ENCODE measurements at places on chromosomes 12 and 14.
A peak's percentile ranks its signal among the peaks of the same experiment; 100 is the strongest.

- no peak for DNase-seq
These were observed 15.7 kb downstream of the CAPRIN2 start for GRCh38 chr12:30739020-30739419.

DNA sequence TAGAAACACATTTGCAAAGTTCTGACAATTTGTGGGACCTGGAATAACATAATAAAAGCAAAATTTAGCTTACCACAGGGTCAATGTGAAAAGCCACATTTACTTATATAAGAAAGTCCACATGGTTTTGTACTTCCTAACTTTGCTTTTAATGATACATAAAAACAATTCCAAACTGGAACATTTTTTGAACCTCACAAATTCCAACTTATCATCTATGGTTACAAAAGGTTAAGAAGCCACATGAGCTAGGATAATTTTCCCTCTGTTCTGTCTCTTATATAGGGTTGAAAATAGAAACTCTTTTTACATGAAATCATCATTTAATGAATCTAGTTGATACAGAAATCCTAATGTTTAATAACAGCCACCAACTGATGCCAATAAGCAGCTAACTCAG is 8.9 kb upstream of the RERG start:
- no peak for DNase-seq

DNA sequence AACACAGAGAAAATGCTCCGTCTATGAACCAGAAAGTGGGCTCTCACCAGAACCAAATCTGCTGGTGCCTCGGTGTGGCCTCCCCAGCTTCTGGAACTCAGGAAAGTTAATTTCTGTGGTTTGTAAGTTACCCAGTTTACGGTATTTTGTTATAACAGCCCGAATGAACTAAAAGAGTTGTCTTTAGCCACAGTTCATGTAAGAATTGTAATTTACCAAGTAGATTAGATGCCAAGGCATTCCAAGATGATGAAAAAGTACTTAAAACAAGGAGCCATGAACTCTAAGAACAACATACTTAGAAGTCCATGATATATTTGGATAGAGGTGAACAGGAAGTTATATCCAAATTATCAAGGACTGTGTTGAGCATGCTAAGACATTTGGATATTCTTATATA is 259.9 kb upstream of the GARIN6 start:
- DNase-seq, result no peak

DNA sequence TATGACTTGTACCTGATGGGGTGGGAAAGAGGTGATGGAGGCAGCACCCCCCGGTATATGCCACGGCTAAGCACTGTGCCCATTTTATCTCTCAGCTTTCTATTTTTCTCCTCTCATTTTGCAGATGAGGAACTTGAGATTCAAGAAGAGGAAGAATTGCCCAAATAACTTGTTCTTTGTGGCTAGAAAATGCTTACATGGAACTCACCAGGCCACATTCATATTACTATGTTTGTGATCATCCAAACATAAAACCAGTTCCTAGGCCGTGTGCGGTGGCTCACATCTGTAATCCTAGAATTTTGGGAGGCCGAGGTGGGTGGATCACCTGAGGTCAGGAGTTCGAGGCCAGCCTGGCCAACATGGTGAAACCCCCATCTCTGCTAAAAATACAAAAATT is 14.5 kb upstream of the PSMD9 start:
- no peak for DNase-seq

- DNase-seq, result no peak
These were observed 17.2 kb upstream of the BDKRB1 start for GRCh38 chr14:96238676-96239265.

DNA sequence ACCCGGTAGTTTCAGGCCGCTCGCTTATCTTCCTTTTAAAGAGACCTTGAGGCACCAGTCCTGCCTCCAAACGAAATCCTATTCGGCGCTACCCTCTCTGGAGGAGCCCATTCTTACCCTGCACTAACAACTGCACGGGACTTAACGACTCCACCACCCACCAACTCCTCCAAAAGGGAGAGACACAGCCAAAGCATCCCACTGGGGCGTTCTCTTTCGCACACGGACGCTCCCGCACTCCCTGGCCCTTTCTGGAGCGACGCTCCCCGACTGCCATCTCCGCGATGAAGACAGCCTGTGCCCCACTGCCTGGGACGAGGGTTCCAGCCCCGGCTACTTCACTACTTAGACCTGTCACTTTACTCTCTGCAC is 650 bp downstream of the GALC start:
- no peak for DNase-seq

GRCh38 chr12:68113644-68114043 is 45.9 kb downstream of the IFNG start:
- peak; percentile 31 for DNase-seq

GRCh38 chr12:81956468-81956860 is 197.3 kb upstream of the PPFIA2 start:
- no peak for DNase-seq

DNA sequence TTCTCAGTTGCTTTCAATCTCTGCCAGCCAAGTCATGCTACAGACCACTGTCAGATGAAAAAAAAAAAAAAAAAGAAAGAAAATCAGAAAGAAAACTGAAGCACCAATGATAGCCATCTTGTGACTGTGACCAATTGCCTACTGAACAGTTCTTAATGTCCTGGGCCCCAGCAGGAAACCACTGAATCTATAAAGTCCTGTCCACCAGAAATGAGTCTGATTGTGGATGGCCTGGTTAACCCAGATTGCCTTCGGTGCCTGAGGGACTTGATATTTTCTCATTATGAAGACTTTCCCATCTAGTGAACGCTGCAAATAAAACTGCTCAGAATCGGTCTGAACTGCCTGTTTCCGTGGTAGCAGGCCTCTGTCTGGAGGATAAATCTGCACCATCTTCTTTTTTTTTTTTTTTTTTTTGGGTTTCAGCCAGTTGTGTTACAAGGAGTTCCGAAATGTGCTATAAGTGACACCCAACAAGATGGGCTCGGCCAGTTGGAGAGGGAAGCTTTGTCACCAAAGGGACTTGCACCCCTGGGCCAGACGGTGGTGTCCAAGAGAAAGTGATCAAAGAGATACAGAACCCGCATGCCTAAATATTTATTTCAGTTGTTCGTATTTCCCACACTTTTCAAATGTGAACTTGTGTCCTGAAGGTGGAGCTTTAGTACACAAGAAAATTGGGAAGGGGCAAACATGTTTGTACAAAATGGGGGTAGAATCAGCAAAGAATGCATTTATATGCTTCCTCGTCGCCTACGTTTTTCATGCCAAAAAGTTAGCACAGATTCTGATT is 3.0 kb upstream of the PLXNC1 start:
- DNase-seq, result peak; percentile 48

DNA sequence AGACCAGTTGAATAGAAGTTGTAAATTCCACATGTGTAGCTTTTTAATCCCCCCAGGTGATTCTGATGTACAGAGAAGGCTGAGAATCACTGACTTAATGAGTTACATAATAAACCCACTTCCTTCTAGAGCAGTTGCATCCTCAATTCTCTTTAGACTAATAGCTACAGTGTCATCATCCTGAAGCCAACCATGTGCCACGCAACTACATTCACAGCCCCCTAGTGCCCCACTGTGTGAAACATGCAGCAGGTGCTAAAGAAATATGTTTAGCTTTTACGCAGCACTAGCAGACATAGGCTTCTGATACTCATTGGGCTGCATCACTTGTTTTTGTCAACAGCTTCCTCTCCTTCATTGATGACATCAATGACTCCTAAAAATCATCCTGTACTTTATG is 1168.3 kb downstream of the BCL11B start:
- DNase-seq, result no peak

DNA sequence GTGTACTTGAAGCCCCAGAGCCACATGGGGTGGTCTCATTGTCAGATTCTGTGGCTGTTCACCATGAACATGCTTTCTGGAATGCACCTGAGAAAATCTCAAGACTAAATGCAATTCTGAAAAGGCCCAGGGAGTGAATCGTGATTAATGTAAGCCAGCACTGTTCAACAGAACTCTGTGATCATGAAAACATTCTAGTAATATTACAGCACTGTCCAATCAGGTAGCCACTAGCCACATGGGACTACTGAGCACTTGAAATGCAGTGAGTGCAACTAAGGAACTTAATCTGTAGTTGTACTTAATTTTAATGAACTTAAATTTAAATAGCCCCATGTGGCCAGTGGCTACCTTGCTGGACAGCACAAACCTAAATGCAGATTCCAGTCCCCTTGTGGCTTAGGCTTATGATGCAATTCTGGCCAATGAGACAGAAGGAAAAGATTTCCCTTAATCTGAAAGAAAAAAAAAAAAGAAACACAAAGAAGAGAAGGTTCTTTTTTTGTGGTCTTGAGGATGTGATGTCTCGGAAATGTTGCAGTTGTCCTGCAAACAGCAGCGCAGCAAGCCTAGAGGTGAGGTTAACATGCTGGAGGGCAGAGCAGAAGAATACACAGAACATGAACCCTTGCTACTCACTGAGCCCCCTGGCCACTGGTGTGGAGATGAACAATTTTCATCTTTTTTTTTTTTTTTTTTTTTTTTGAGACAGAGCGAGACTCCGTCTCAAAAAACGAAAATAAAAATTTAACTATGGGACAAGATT is 48.2 kb downstream of the SPPL3 start:
- no peak for DNase-seq

- no peak for DNase-seq
These were observed 17.8 kb downstream of the E2F7 start for GRCh38 chr12:77047341-77048109.

DNA sequence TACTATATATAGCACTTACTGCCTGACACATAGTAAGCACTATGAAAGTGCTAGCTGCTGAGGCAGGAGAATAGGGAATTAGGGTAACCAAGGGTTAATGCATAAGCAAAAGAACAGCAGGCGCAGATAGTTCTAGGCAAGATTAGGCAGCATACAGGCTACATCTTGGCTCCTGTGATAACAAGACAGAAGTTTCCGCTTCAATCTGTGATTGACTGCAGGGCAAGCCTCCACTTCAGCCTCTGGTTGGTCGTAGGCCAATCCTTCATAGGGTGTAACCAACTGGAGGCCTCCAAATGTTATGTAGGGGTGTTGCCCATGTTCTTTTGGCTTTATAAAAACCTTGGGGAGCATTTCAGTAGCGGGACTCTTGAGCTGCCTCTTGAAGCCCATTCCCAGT is 46.9 kb downstream of the KLHL28 start:
- no peak for DNase-seq

DNA sequence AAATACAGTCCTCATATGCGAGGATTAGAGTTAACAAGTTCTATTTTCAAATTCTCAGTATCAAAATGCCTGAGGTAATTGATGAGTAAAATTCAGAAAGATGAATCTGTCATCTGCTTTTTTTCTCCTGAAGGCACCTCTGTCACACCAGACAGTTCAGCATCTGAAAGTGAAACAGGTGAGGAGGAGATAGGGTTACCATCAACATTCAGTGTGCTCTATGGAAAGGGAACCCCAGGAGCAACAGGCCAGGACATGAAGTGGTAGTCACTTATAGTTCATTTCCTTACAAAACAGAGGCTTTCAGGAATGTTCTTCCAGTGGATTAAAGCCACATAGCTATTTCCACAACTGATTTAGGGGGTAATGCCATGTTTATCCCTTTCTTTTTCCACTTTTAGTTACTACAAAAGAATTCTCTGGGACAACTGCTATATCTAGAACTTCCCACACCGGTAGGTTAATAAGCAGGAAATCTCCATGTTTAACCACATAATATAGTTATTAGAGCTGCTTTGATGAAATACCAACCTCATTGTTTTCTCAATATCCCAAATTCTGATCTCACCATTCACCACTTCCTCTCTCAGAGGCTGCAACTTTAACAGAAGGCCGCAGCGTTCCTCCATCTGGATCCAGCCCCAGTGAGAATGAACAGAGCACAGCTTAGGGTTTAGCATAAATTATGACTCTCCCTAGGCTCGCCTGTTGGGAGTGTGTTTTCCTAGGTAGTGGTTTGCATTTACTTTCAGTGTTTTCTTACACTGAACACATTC is 177.0 kb upstream of the CNTN1 start:
- DNase-seq, result no peak

GRCh38 chr12:5548152-5548943 is 116.4 kb downstream of the NTF3 start:
- no peak for DNase-seq

DNA sequence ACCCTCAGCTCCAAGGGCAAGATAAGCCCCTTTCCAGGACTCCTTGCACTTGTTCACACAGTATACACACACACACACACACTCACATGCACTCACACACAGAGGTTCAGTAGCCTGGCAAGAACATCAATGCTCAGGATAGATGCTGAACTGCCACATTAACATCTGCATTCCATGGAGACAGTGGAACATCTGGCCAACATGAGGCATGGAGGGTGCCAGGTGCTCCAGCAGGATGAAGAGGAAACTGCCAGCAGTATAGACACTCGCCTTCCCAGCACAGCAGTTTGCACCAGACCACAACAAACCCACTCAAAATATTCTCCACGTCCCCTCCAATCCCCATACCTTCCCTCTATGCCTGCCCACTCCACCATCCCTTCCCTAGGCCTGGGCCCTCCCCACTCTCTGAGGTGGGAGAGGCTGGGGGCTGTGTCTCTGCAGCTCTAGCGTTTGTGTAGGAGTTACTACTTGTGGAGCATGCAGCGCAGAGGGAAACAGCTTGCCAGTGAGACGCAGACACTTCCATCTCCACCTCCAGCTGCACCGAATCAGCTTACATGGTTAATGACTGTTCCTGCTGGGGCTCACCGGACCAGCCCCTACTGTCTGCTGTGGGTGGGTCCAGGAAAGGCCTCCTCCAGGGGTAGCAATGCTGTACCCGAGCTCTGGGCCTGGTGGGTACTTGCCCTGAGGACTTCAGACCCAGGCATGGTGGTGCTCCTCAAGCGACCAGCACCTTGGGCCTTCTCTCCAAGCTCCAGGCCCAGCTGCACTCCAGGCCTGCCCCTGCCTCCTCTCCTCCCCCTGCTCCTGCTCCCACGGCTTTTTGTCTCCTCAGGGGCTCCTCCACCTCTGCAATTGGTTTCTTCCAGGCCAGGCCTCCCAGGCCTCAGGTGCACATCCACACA is 18.6 kb upstream of the PLEKHG3 start:
- DNase-seq, result no peak

GRCh38 chr12:121925358-121925695 is 6.9 kb downstream of the CFAP251 start:
- DNase-seq, result no peak

DNA sequence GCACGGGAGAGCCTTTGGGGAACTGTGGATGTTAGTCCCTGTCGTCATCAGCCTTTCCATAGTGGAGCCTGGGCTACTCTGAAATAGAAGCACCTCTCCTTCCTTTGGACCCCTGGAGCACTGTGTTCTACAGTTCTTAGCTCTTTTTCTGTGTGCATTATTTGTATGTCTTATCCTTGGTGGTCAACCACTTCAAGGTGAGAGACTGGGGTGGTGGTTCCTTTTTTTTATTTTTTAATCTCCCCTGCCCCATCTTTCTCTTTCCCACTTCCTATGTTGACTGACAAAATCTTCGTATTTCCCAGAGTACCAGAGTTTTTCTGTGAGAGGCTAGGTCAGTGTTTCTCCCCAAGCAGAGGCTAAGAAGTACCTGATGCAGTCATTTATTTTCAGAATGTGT is 111.7 kb downstream of the CRADD start:
- DNase-seq, result no peak

- no peak for DNase-seq
These were observed 31.5 kb downstream of the CFL2 start for GRCh38 chr14:34682787-34683321.

Measured in MCF 10A (cell line).